ENCODE measurements at places on chromosomes 1 and 21. TPM values are rescaled to one million over a fixed set of nuclear protein-coding genes. Genes with fewer than 3 reads are reported as not detected.

- H3K4me1 ChIP-seq, result peaks cover 12% of the 10 kb centered on the region
- DNase-seq, result no peak
- no peaks in the 10 kb centered on the region for H3K36me3 ChIP-seq
- H3K27ac ChIP-seq, result no peak overlapping the region
- H3K4me3 ChIP-seq, result no peak overlapping the region
- 0 out of 2 replicates have a peak, but pooled peaks cover 4% of the 10 kb centered on the region for H3K27me3 ChIP-seq
Measured at GRCh38 chr1:54989473-54989872, 9.0 kb downstream of the TMEM61 start.

DNA sequence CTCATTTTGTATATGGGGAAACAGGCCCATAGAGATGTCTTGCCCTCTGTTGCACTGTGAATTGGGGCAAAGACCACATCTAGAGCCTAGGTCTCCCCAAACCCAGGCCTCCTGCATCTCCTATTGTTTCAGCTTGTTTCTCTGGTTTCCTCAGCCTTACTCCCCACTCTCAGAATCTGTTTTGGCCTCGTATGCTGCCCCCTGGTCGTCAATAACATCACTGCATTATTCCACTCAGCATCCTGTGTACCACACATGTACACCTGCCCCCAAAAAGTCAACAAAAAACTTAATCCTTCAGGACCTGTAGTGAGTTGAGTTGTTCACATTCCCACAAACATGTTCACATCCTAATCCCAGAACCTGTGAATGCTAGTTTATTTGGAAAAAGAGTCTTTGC is 184.8 kb downstream of the BRINP2 start:
- H3K27ac ChIP-seq, result no peak overlapping the region
- peaks cover 2% of the 10 kb centered on the region for H3K4me1 ChIP-seq
- no peak overlapping the region for H3K4me3 ChIP-seq

GRCh38 chr1:233112186-233113008 is 162.0 kb downstream of the NTPCR start:
- peaks cover 28% of the 10 kb centered on the region for H3K36me3 ChIP-seq
- no peak for DNase-seq
- peaks cover 70% of the 10 kb centered on the region for H3K4me1 ChIP-seq
- H3K27ac ChIP-seq, result peak overlapping the region; percentile 99
- no peaks in the 10 kb centered on the region for H3K27me3 ChIP-seq

DNA sequence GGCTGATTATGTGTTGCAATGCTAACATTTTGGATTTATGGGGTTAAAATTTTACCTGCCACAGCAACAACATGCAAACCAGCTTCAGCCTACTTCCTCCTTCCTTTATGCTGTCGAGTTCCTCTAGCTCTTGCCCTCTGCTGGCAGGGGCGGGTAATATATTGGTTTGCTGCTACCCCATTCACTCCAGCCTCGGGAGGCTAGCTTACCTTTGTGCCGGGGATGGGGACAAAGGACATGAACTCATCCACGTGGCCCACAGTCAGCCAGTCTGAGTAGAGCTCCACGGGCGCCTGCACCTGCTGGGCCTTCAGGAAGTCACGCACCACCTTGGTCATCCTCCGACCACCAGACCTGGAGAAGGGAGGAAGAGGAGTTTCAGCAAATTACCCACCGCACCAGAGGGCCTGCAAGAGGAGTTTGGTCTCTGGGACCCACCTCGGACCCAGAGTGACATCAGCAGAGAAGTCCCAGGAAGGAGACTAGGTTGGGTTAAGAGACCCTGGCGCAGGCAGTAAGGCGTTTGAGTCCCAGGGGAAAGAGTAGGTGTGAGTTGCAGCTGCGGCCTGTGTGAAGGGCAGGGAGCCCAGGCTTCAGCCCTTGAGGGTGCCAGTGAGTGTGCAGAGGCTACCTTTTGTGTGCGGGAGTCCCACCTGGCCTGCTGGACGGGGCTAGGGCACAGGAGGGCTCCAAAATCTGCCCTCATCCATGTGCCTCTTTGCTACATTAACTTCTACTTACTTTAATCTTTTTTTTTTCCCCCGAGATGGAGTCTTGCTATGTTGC is 21.8 kb upstream of the SDHB start:
- H3K27ac ChIP-seq, result no peak overlapping the region
- peaks cover 5% of the 10 kb centered on the region for H3K36me3 ChIP-seq
- H3K4me1 ChIP-seq, result 0 out of 2 replicates have a peak, but pooled peaks cover 3% of the 10 kb centered on the region
- no peaks in the 10 kb centered on the region for H3K27me3 ChIP-seq
- H3K4me3 ChIP-seq, result no peak overlapping the region
- DNase-seq, result peak; percentile 68

GRCh38 chr1:217096200-217096599 is 373.0 kb upstream of the ESRRG start:
- peaks cover 16% of the 10 kb centered on the region for H3K27me3 ChIP-seq
- peaks cover 8% of the 10 kb centered on the region for H3K4me1 ChIP-seq
- no peak for DNase-seq
- H3K4me3 ChIP-seq, result no peak overlapping the region
- no peak overlapping the region for H3K27ac ChIP-seq

GRCh38 chr1:115303364-115303763 is 34.7 kb downstream of the NGF start:
- peaks cover 25% of the 10 kb centered on the region for H3K4me1 ChIP-seq
- no peaks in the 10 kb centered on the region for H3K27me3 ChIP-seq
- no peak overlapping the region for H3K27ac ChIP-seq

GRCh38 chr1:42350086-42350485 is 15.1 kb upstream of the FOXJ3 start:
- DNase-seq, result no peak
- no peak overlapping the region for H3K4me3 ChIP-seq
- H3K4me1 ChIP-seq, result no peaks in the 10 kb centered on the region
- peaks cover 14% of the 10 kb centered on the region for H3K27me3 ChIP-seq

DNA sequence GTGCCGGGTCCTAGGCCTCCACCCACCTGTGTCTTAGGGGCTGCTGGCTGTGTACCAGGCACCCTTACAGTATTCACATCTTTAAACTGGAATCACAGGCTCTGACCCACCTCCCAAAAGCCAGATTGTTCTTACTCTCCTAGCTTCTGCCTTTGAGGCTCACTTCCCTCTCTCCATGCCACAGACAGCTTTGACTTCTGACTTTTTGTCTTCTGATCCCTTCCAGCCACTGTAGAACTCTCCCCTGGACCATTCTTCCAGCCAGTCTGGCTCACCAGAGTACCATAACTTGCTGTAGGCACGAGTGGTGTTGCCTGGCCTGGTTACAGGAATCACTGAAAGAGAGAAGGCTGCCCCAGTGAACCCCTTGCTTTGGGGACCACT is 58.1 kb upstream of the STUM start:
- H3K27me3 ChIP-seq, result peaks cover 3% of the 10 kb centered on the region
- H3K36me3 ChIP-seq, result no peaks in the 10 kb centered on the region
- no peak overlapping the region for H3K4me3 ChIP-seq
- no peak overlapping the region for H3K27ac ChIP-seq
- no peak for DNase-seq
- H3K4me1 ChIP-seq, result peaks cover 19% of the 10 kb centered on the region

The GBP4 gene
- total RNA-seq, result 0.09 TPM

The SLC37A1 gene
- 25.8 TPM for total RNA-seq
